K562 (cell line): ENCODE measurements at places on chromosomes 11 and 22. TPM values are rescaled to one million over a fixed set of nuclear protein-coding genes. Genes with fewer than 3 reads are reported as not detected.
A peak's percentile ranks its signal among the peaks of the same experiment; 100 is the strongest.

Gene SLC25A22
- polyA plus RNA-seq, result 30.0 and 32.8 TPM in 2 replicates

GRCh38 chr11:117597071-117597470 is 199.9 kb downstream of the DSCAML1 start:
- no peak overlapping the region for H3K27ac ChIP-seq
- H3K4me3 ChIP-seq, result no peak overlapping the region
- H3K36me3 ChIP-seq, result no peaks in the 10 kb centered on the region
- peak; percentile 41 for DNase-seq
- H3K4me1 ChIP-seq, result no peaks in the 10 kb centered on the region

DNA sequence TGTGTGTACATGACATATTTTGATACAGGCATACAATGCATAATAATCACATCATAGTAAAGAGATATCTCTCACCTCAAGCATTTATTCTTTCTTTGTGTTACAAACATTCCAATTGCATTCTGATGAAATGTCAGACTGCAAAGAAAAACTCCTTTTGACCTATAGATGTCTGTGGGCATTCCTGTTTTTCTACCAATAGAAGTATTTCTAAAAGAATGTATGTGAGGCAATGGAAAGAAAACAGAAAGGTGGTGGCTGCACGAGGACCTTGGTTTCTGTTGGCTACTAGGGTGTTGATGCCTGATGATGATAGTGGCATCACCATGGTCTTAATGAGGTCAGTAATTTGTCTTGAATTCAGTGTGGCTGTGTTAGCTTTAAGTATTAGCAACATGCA is 137.0 kb upstream of the ANO3 start:
- H3K27ac ChIP-seq, result no peak overlapping the region
- H3K27me3 ChIP-seq, result no peaks in the 10 kb centered on the region

Gene MRPL49
- polyA plus RNA-seq, result 91.2 and 112 TPM in 2 replicates

Gene GRAMD1B
- polyA plus RNA-seq, result not detected in 2 replicates

- H3K27me3 ChIP-seq, result peaks cover 49% of the 10 kb centered on the region
- no peak overlapping the region for H3K4me3 ChIP-seq
- H3K36me3 ChIP-seq, result no peaks in the 10 kb centered on the region
- peaks cover 15% of the 10 kb centered on the region for H3K4me1 ChIP-seq
These were observed 5.0 kb downstream of the VSTM5 start for GRCh38 chr11:93845181-93846092.

DNA sequence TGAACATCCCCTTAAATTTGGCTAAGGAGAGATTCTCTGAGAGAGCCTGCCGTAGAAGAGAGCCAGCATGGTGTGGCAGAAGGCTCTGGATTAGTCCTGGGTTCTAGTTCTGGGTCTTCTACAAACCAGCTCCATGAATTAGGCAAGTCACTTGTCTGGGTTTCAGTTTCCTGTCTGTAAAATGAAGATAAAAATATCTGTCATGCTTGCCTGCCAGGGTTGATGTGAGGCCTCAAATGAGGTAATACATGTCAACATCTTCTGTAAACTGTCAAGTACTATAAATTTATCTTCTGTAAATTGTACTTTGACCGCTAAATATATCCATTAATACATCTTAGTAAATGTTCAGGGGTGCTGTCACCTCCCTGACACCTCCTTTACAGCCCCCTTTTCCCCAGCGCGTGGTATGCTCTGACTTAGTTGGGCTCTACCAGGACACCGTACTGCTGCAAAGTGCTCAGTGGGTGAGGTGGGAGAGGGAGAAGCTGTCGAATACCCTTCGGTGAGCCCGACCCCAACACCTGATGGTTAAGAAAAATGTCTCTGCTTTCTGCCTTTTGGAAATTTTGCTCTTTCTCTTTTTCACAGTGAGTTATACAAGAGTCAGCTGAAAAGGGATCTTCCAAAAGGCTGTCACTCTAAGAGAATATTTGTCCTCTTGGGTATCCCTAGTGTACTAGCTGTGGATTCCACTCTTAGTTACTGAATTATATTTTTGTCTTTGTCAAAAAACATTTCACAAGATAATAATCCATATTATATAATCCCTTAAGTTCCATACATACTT is 15.0 kb downstream of the RBX1 start:
- peak; percentile 25 for DNase-seq
- H3K36me3 ChIP-seq, result peaks cover 70% of the 10 kb centered on the region
- H3K27me3 ChIP-seq, result no peaks in the 10 kb centered on the region
- H3K27ac ChIP-seq, result peak overlapping the region; percentile 74
- H3K4me1 ChIP-seq, result peaks cover 3% of the 10 kb centered on the region; the same call in 1 of the 2 replicates
- no peak overlapping the region for H3K4me3 ChIP-seq

DNA sequence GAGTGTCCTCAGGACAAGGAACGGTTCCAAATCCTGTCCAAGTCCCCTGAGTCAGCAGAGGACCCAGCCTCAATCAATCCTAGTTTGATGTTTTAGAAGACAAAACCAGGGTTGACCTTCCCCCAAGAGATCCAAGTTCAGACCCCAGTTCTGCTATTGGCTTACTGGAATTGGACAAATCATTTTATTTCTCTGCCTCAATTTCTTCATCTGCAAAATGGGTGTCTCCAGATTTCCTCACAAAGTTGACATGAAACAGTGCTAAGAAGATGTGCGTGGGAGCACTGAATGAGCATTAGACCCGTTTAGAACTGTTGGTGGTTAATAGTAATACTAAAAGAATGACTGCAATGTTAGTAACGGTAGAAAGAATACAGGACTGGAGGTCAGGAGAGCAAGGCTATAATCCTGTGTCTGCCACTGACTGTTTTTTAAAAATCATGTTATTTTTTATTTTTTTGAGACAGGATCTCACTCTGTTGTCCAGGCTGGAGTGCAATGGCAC is 32.8 kb upstream of the SCUBE1 start:
- no peak for DNase-seq
- H3K27ac ChIP-seq, result no peak overlapping the region
- H3K4me3 ChIP-seq, result no peak overlapping the region
- no peaks in the 10 kb centered on the region for H3K36me3 ChIP-seq

DNA sequence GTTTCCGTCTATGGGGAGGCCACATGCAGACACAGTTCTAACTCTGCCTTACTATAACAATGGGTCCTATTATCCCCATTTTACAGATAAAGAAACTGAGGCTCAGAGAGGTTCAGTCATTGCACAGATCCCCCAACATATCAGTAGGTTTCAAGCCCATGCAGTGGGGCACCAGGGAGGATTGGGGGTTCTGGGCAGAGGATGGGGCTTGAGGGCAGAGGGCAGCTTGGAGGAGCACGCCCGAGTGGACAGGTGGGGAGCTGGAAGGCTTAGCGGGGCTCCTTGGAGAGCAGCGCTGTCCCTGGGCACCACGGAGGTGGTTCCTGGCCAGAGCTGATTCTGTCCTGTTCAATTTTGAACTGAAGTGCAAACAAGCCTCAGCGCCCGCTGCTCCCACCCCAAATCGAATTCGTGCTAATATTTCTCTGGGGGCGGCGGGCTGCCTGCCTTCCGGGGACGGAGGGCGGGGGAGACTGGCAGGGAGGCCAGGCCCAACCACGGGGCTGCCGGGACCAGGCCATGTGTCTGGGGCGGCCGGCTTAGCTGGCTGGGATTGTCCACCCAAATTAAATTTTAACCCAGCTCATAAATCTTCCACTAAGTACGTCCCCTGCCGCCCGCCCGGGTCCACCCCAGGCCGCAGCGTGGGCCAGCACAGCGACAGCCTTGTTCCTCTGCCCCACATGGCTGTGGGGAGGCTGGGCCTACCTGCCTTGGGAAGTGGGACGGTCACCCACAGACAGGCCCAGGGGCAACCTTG is 49.4 kb downstream of the FLRT1 start:
- DNase-seq, result no peak
- H3K4me1 ChIP-seq, result no peaks in the 10 kb centered on the region
- H3K27me3 ChIP-seq, result no peaks in the 10 kb centered on the region
- H3K4me3 ChIP-seq, result no peak overlapping the region

GRCh38 chr11:58578136-58578634 is 678 bp upstream of the ZFP91 start:
- H3K27ac ChIP-seq, result peak overlapping the region; percentile 99
- H3K27me3 ChIP-seq, result no peaks in the 10 kb centered on the region
- peaks cover 15% of the 10 kb centered on the region; the same call in 2 of the 3 replicates for H3K36me3 ChIP-seq
- DNase-seq, result peak; percentile 81
- peaks cover 12% of the 10 kb centered on the region for H3K4me1 ChIP-seq

DNA sequence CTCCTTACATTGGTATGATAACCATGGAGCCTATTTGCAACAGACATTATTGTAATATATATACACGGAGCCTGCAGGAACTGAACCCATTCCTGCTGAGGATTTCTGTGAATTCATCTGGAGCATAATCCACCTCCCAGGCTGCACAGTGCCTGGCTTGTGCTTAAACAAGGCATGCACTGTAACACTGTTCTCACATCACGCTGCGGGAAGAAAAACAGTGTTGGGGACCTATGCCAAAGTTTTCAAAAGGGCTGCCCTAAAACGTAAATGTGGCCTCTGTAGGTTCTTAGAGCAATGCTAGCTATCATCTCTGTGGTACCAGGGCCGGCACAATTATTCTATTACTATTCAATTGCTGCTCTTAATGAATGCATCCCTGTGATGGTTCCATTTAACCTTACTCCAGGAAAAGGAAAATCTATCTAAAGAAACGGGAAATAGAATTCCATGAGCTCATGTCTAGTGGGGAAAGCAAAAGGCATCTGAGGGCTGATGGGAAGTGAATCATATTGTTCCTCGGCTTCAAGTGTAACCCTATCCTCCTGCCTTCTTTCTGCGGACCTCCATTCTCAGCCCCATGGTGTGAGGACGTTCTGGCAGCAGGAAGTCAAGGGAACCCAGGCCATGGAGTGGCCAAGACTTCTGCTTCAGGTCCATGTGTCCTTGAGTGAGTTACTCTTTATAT is 525.5 kb downstream of the SOX6 start:
- DNase-seq, result no peak
- H3K36me3 ChIP-seq, result no peaks in the 10 kb centered on the region
- H3K4me1 ChIP-seq, result no peaks in the 10 kb centered on the region
- no peak overlapping the region for H3K4me3 ChIP-seq

Gene CECR2
- 0.28 and 0.36 TPM in 2 replicates for polyA plus RNA-seq

GRCh38 chr11:70483917-70484316 is 85.6 kb downstream of the CTTN start:
- no peak overlapping the region for H3K4me3 ChIP-seq
- peaks cover 38% of the 10 kb centered on the region for H3K27me3 ChIP-seq
- H3K4me1 ChIP-seq, result peaks cover 10% of the 10 kb centered on the region
- no peaks in the 10 kb centered on the region for H3K36me3 ChIP-seq

DNA sequence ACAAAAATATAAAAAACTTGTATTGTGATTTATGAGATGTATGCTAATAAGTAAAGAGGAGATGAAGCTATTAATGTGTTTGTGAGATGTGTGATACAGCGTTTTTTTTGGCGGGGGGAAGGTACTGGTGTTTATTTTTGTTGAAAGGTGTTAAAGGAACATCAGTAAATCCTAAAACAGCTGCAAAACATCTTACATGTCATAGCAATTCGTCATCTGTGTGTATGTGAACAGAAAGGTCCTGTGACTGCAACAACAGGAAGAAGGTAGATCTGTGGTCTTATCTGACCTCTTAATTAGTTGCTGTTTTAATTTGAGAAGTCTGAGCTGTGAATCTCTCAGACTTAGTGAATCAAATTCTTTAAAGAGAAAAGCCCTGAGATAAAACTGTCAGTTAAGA is 1041.1 kb downstream of the JRKL start:
- DNase-seq, result no peak
- H3K4me3 ChIP-seq, result no peak overlapping the region
- H3K27me3 ChIP-seq, result no peaks in the 10 kb centered on the region
- no peak overlapping the region for H3K27ac ChIP-seq
- no peaks in the 10 kb centered on the region for H3K4me1 ChIP-seq

DNA sequence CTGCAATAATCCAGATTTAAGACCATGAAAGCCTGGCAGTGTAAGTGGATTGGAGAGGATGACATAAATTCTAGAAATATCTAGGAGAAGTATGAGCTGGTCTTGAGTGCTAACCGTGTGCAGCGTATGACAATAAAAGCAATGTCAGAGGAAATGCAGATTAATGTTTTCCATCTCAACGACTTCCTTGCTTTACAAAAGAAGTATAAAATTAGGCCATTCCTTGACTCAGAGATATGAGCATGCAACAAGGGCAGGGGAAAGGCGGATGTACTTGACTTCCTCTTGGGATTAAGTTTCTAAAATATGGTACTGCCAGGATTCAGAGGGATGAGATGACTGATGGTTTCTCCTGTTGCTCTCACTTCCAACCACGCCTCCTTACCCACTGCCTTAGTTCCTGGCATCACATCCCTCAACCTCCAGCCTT is 32.3 kb downstream of the ADAMTS15 start:
- DNase-seq, result no peak
- H3K4me3 ChIP-seq, result no peak overlapping the region
- no peaks in the 10 kb centered on the region for H3K4me1 ChIP-seq
- H3K27ac ChIP-seq, result no peak overlapping the region
- peaks cover 4% of the 10 kb centered on the region; the same call in 1 of the 3 replicates for H3K27me3 ChIP-seq

Gene CSNK2A3
- polyA plus RNA-seq, result 0.33 and 1.0 TPM in 2 replicates
